Stimulated activated CD4-positive, alpha-beta T cell treated with anti-CD3 and anti-CD28 coated beads, Interleukin-4, amount 100 ng/mL, for 24 hours (primary cell): ENCODE measurements at places on chromosomes 13 and 19.

DNA sequence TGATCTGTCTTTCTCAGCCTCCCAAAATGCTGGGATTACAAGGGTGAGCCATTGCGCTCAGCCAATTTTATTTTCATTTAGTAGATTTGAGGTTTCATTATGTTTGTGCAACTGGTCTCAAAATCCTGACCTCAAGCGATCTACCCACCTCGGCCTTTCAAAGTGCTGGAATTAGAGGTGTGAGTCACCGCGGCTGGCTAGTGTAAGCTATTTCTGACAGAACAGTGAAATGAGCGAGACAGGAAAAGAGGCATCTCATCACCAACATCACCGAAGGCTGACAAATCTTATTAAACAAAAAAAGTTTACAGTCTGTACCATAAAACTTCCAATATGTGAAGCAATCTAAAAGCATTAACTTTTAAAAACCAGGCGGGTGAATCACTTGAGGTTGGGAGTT, 12.2 kb upstream of the ZNF888 start:
- no peak for DNase-seq

DNA sequence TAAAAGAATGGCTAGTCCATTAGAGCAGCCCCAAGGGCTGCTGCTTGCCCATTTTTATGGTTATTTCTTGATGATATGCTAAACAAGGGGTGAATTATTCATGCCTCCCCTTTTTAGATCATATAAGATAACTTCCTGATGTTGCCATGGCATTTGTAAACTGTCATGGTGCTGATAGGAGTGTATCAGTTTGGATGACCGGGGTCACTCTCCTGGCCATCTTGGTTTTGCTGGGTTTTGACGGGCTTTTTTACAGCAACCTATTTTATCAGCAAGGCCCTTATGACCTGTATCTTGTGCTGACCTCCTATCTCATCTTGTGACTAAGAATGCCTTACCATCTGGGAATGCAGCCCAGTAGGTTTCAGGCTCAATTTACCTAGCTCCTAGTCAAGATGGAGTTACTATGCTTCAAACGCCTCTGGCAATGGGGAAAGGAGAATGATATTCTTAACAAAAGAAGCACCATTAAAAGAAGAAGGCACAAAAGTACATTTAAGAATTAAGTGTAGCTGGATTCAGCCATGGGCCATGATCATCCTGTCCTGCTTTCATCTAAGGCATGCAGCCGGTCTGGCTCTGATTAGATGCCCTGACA, 1156.0 kb downstream of the PCDH9 start:
- no peak for DNase-seq

- no peak for DNase-seq
Observed at GRCh38 chr13:61414686-61415057, 977 bp downstream of the PCDH20 start.

DNA sequence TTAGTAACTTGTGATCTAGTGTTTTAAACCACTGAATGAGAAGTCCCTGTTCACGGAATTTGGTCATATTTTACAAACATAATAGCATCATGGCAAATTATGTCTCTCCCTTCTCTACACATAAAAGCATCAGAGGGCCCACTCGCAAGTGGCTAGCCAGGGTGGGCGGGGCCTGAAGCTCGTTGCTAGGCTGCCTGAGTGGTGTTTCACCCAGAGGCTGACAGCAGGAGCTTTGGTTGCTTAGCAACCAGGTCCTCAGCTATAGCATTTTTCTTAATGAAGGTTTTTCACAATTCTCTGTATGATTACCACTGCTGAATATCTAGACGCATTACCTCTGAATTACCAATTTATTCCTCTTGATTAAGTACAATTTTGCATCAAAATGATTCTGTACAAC, 126.5 kb downstream of the NALCN start:
- no peak for DNase-seq

DNA sequence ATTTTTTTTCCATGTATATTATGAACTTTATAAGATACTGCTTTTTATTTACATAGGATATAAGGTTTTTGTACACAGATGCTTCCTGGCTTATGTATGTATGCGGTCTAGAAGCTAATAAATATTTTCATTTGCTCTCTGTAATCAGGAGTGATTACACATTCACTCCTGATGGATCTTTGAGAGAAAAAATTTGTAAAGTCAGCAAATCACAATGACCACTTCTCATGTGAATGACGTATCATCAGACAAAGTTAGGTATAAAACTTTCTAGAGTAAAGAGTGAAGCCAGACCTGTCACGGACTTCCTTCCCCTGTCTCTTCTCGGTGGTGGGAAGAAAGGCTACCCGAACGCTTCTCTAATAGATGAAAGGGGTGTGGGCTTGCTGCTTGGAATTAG, 31.1 kb downstream of the DPY19L3 start:
- no peak for DNase-seq
